ENCODE measurements at places on chromosomes 5 and 9. TPM values are rescaled to one million over a fixed set of nuclear protein-coding genes. Genes with fewer than 3 reads are reported as not detected.

Gene CAMSAP1
- 32.6 TPM for total RNA-seq

DNA sequence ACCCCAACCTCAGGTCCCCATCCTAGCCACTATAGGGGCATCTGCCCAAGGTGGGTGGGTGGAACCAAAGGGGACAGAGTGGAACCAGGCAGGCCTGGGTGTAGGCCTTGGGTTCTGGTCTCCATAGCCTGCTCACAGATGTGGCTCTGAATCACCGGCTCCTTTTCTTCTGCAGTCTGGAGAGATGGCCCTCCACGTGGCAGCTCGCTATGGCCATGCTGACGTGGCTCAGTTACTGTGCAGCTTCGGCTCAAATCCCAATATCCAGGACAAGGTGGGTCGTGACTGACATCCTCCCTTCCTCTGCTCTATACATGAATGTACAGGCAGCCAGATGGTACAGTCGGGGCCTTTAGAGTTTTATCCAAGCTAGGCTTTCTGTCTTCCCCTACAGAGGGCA lies 77.3 kb upstream of the CTSL start:
- no peak for DNase-seq

GRCh38 chr5:85604786-85605185 lies 1013.0 kb upstream of the COX7C start:
- DNase-seq, result no peak

DNA sequence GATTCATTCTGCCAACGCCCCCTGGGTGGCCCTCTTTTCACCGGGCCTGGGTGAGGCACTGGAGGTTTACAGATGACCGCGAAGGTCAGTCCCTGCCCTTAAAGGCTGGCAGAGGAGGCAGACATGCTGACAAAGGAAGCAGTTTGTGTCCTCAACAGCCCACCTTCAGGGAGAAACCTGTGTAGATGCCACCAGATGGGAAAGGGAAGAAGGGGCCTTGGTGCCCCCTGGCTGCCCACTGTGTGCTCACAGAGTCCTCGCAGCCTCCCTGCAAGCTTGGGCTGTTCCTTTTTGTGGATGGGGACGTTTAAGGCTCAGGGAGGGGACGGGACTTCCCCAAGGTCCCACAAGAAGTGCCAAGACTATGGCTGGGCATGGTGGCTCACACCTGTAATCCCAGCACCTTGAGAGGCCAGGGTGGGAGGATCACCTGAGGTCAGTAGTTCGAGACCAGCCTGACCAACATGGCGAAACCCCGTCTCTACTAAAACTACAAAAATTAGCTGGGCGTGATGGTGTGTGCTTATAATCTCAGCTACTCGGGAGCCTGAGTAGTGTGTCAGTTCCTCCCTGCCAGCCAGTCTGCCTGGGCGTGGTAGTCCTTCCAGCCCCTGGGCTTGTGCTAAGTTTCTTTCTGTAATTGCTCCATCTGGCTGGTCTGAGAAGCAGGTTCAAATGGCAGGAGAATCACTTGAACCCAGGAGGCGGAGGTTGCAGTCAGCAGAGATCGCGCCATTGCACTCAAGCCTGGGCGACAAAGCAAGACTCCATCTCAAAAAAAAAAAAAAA lies 36.2 kb downstream of the NEK6 start:
- DNase-seq, result no peak

Gene MTRR
- total RNA-seq, result 34.0 TPM

- DNase-seq, result no peak
Observed at GRCh38 chr5:176575066-176575465, 25.9 kb downstream of the CDHR2 start.

DNA sequence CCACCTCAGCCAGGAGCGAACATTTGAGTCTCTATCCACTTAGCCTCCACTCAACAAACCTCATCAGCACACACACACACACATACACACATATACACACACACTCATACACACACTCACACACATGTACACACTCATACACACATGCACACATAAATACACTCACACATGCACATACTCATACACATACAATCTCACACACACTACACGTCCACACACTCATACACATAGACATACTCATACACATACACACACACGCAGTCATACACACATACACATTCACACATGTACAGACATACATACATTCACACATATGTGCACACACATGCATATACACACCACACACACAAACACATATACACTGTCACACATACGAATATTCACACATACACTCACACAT lies 208.2 kb downstream of the AGTPBP1 start:
- no peak for DNase-seq

DNA sequence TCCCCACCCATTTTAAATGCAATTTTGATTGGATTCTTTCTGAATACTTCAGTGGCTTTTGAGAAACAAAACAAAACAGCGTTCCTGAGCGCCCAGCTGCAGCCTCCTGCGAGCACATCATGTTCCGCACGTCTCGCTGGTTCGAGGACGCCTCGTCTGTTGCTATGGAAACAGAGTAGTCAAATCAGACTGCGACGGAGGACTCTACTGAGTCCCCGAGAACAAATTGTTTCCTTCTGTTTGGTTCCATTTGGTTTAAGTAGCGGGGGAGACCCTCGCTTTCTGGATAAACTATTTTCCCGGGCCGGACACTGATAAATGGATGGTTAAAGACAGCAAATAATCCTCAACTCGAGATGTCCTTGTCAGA lies 69.0 kb downstream of the SLC28A3 start:
- peak; percentile 79 for DNase-seq

Gene SLC25A48
- total RNA-seq, result not detected

DNA sequence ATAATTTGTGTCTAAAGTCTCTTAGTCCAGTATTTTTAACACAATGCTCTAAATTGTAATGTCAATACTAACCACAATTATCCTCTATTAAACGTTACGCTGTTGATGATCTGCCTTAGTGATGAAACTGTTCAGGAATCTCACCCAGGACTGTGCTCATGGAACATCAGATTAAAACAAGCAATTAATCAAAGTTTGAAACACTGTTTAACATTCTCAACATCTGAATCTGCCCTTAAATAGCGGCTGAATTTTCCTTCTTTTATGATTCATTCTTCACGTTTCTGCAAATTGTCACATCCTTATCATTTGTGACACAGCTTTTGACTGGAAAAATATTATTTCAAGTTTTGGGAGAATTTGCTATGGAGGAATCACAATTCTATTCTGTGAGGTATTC lies 113.8 kb downstream of the MARCHF11 start:
- DNase-seq, result no peak

DNA sequence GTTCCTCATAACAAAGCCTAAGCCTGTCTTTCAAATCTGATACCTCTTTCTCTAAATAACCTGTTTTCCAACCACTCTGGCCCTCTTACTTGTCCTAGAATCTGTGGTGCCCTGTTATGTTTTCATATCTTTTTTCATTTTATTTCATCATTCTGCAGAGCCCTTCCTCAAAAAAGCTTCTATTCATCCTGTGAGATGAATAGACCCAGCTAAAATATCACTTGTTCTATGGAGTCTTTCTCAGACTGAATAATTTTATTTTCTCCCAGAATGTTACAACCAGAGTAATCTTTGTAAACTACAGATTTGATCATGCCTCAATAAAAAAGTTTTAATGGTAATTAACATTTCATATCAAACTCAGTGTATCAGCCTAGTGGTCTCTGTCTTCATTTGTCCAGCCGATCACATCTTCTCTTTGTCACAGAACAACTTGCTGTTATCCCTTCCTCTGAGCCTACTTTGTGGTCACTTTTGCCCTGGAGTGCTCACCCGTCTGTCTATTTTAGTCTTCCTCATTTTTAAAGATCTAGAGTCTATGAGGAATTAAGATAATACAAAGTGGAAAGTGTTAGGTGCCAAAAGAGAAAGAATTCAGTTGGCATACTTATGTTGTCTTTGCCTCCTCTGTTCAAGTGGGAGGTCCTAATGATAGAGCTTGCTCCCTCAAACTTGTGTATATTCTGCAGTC lies 77.8 kb downstream of the ZCCHC7 start:
- no peak for DNase-seq

DNA sequence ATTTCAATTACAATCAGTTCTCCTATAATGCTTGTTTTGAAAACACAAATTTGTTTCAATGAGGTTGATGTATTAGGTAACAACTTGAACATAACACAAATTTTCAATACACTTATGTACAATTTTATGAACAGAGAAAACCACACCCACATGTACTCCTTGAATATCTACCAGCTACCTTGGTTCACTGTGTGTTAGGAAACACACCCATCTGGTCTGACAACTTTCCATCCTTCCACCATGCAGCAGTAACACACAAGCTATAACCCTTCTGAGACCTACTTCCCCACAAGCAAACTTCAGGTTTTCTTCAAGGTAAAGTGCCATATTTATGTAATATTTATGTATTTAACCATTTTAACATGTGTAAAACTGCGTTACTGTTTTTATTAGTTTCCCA lies 36.4 kb upstream of the UBQLN1 start:
- no peak for DNase-seq

DNA sequence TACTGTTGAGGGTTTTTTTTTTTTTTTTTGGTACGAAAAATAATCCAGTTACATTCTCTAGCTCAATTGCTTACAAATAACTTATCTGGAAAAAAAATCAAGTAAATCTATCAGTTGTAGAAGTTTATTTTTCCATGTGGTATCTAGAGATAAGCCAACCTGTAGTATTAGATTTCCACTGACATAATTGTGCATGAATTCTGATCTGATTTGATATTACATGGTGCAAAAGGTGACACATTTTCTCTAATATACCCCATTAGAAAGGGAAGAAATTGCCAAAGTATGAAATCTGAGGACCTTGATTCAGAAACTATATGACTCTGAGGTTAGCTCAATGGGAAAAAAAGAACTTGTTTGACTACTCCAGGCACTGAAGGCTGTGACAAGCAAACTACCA lies 141.5 kb downstream of the SLF1 start:
- no peak for DNase-seq

Gene ADAMTS6
- total RNA-seq, result 0.86 TPM

- no peak for DNase-seq
Observed at GRCh38 chr9:5112646-5113045, 72.8 kb downstream of the INSL6 start.

DNA sequence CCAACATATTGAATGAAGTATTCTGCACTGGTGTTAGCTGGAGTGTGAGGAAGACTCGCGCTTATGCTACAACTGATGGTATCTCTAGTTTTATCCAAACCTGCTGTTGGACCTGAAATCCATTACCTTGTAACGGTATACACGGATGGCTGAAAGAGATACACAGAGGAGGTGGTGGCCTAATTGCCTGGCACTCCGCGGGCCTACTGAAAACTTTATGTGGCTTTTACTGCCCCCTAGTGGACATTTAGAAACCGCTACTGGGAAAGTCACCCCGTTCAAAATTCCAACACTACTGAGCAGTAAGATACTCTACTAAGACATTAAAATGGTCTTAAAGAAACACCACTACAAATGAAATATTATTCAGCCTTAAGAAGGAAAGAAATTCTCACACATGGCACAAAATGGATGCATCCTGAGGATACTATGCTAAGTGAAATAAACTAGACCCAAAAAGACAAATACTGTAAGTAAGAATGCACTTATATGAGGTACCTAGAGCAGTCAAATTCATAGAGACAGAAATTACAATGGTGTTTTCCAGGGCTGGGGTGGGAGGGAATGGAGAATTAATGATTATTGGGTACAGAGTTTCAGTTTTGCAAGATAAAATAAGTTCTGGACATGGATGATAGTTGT lies 100.4 kb downstream of the TTLL11 start:
- peak; percentile 53 for DNase-seq

DNA sequence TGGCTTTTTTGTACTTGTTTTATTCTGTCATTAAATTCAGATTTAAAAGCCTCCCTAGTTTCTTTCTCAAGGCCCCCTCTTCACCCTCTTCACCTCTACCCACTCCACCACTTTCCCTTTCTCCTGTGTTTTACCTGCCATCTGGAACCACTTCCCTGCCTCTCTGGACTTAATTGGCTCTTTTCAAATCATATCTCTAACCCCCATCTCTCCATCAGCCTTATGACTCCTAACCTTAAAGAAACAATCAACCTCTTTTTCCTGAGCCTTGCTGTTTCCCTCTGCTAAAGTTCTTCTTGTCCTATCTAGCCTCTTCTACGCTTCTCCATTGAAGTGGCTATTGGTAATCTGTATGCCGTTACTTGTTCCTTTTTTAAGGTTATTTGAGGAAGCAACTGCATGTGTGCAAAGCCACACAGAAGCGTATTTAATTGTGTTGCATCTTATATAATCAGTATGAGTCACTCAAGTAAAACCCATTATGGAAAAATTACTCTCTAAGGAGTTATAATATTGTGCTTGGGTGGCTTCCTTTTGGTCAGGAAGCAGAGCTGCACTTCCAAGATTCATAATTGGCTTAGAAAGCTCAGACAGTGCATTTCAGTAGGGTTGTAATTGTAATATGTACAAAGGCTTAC lies 653.6 kb upstream of the ITGA1 start:
- DNase-seq, result no peak

- DNase-seq, result peak; percentile 12
Observed at GRCh38 chr9:16058131-16058549, 505.3 kb downstream of the CCDC171 start.

DNA sequence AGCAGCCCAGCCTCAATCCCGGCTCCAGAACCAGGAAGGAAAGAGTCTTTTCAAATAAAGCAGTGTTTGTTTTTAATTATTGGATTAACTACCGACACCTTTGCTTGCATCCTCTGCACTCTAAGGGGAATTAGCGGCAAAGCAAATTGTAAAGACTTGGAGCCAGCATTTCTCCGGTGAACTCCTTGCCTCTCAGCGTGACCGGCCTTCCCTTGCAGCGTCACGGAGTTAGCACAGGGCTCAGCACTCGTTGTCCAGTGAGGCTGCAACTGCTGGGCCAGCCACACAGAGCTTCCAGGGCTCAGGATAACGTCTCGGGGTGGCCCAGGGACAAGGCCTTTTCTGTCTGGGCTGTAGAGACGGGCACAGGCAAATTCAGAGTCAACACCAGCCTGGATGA lies 180.6 kb downstream of the OLFM1 start:
- no peak for DNase-seq

Gene SPACA9
- 2.9 TPM for total RNA-seq

Gene CDKN2B-AS1
- total RNA-seq, result not detected

- DNase-seq, result no peak
Observed at GRCh38 chr5:66739021-66739420, 142.8 kb downstream of the MAST4 start.

DNA sequence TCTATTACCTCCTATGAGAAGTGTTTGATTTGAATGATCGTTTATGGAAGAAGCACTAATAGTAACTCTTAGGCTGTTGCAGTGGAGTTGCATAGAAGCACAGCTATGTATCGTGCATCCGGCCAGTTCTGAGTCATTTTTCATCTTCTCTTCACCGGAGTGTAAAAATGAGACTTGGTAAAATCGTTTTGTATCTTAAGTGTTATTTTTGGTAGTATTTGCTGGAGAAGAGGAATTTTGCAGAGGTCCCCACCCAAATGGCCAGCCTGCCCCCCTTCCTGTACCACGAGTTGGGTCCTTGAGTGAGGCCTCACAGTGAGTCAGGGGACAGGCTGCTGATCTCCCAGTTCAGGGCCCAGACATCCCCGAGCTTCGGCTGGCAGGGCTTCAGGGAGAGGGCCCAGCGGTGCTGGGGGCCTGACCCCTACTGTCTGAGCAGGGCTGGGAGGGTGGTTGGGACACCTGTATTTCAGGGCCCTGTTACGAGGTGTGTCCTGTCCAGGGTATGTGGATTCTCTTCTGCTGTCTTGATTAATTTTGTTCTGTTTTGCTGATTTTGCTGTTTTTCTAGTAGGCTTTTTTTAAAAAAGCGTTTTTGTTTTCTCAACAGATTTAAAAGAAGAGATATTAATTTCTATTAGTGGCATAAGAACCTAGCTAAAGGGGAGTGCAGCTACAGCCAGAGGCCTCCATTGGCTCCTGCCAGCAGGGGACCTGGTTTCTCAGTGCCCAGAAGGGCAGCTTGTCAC lies 210.8 kb downstream of the TRIO start:
- no peak for DNase-seq

Gene RAB3C
- total RNA-seq, result not detected

- DNase-seq, result no peak
Observed at GRCh38 chr5:125408448-125409233, 662.2 kb upstream of the ZNF608 start.
